ENCODE measurements at places on chromosomes 4 and X.

DNA sequence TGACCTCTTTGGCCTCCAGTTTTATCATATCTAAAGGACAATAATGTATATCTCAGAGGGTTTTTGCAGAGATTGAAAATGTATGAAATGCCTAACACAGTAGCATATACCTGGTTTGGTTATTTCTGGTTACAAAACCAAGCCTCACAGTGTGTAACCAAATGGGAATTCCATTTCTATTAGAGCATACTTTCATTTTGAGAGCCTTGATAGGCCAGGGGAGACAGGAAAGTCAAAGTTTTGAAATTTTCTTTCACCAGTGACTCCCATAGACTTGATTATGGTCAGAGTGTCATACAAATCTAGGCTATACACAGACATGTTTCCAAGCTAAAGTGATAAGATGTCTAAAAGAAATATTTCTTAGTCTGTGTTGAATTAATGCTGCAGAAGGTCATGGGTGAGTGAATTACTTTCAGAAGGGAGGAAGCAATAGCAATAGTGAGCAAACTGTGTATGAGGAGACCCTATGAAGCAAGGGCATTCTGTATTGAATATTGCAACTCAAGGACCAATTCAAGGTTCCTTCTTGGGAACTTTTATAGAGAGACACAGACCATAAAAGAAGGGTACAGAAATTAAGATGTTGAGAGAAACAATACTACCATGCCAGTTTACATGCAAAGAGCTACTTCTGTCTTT lies 151.1 kb downstream of the PDE5A start:
- no peak for DNase-seq

GRCh38 chr4:7893539-7893938 lies 46.1 kb downstream of the AFAP1 start:
- DNase-seq: no peak

DNA sequence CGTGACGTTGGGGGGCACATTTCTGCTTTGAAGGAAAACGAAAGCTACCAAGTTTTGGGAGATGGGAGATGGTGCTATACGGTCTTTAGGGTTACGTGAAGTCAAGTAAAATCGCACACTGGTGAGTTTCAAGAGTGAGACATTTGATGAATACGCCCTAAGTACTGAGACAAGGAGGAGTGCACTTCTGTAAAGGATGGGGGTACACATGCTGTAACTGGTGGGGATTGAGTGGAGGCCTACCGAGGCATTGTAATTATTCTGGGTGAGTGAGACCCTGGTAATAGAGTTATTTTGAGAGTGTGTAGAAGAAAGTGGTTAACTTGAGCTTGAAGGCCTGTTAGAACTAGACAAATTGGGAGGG lies 536 bp downstream of the SH3BGRL start:
- DNase-seq: no peak

- DNase-seq: no peak
Measured at GRCh38 chrX:123263747-123264146, 79.7 kb downstream of the GRIA3 start.

DNA sequence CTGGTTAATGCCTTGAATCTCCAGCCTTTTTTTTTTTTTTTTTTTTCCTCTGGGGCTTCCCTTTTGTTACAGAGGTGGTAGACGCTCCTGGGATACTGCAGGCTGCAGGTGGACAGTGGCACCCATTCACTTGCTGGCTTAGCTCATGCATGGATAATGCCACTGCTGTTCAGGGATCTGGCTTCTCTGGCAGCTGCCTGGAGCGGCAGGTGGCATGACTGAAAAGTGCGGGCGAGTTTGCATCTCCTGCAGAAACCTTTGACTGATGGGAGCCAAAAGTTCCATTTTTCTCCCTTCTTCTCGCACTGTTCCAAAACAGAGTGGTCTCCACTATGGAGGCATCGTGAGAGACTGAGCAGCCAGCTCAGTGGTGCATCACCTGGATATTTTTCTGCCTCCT lies 5.9 kb upstream of the STIM2 start:
- DNase-seq: no peak

- no peak for DNase-seq
Measured at GRCh38 chr4:189200353-189200752, 740.3 kb upstream of the FRG1 start.
